ENCODE measurements at places on chromosomes 12 and 14.

- DNase-seq = no peak
Measured at GRCh38 chr14:74909501-74909900, 13.6 kb downstream of the RPS6KL1 start.

- DNase-seq = no peak
Measured at GRCh38 chr14:75411214-75411540, 16.6 kb upstream of the JDP2 start.

GRCh38 chr12:111826992-111827391 lies 15.0 kb upstream of the MAPKAPK5 start:
- DNase-seq = no peak

DNA sequence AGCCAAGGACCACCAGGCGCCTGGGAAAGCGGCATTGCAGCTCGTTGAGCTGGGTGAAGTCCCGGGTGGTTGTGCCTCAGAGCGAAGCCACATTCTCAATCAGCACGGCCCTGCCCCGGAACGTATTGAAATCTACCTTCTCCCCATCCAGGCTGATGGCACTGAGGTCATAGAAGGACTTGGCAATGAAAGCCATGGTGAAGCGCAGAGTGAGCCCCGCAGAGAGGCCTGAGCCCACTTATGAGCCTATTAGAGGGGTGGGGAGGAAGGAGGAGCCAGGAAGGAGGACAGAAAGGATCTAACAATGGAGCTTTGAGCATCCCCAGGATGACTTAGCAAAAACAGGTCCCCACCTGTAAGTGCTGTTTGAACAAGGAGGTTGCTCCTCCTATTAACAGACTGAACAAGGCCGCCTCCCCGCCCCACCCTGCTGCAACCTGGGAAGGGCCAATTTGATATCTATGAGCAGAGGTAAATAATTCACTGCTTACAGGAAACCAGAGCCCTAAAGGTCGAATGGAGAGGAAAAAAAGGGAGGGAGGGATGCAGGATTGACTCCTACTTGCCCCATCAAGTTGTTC lies at the start of gene GPX2:
Gene GPX2, minus strand, starts transcription at position 215 of the 581 bp plus-strand sequence. Its CDS starts 19 bp downstream, at position 196.
- no peak for DNase-seq

GRCh38 chr12:52832985-52833905 lies 866 bp downstream of the KRT79 start:
- no peak for DNase-seq

DNA sequence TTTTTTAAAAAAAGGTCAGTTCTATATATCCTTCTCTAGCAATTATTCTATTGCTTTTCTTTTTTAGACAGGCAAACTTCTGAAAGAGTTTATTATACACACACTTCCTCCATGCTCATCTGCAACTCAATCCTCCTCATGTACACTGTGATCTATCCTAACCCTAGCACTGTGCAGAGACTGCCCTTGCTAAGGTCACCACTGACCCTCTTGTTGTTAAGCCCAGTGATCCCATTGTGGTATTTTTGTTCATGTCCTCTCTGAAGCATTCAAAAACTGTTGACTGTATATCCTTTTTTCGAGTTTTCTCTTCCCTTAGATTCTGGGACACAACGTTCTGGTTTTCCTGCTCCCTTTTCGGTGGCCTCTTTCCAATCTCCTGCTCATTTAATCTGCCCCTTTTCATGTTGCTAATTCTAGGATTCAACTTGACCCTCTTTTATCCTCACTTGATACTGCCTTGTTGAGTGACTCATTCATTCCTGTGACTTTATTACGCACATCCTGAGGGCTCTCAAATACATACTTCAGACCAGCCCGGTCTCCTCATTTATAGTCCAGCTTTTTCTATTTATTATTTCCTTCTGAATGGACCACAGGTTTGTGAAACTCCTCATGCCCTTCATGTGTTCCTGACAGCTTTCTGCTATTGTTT lies 53.9 kb upstream of the PTPRB start:
- DNase-seq = peak; percentile 66

GRCh38 chr12:67891596-67891995 lies 97.7 kb upstream of the IFNG-AS1 start:
- DNase-seq = no peak

- DNase-seq = no peak
Measured at GRCh38 chr14:36021591-36022320, 154.8 kb downstream of the PTCSC3 start.

DNA sequence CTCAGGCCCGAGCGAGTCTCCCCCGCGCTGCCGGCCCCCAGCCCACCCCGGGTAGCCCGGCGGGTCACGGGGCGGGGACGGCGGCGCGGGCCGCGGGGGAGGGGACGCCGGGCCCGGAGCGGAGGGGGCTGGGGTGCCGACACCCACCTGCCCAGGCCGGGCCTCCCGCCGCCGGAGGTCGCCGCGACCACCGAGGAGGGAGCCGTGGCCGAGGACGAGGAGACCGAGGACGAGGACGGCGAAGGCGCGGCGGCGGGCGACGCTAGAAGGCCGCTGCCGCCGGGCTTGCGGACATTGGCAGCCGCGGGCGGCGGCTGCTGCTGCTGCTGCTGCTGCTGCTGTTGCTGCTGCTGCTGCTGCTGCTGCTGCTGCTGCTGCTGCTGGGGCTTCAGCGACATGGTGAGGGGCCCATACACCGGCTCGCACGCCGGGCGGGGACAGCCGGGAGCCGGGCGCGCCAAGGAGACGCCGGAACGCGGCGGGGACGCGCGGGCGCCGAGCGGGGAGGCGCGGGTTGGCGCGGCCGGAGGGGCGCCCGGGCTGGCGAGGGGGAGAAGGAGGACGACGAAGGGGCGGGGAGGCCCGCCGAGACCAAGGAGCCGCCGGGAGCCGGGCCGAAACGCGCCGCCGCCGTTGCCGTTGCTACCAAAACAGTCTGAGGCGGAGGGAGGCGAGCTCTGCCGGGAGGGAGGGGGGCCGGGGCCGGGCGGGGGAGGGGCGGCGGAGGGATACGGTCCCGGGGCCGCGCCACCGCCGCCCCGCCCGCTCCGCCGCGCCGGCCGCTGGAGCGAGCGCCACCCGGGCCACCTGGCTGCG lies at the start of gene ATXN2:
Gene ATXN2, minus strand, starts transcription at position 679 of the 816 bp plus-strand sequence. Its CDS starts 281 bp downstream, at position 398.
- peak; percentile 82 for DNase-seq

DNA sequence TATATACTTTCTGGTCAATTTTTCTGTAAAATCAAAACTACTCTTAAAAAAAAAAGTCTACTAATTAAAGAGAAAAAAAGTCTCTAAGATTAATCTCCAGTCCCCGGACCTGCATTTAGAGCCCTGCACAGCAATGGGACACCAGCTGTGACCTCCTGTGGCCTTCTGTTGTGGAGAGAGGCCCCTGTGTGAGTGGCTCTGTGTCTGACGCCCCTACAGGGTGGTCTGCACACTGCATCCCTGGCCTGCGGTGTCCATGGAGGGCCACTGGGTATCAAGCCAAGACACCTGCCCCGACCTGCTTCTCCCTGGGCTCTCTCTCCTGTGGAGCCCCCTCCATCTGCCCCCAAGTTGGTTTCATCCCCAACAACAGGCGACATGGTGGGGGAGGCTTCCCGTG lies 248.0 kb upstream of the DIO3 start:
- DNase-seq = no peak

GRCh38 chr14:98234208-98234607 lies 1037.8 kb downstream of the BCL11B start:
- peak; percentile 65 for DNase-seq

GRCh38 chr12:17810399-17810798 lies 279.6 kb downstream of the RERGL start:
- no peak for DNase-seq

GRCh38 chr12:112063273-112063672 lies 45.3 kb downstream of the NAA25 start:
- no peak for DNase-seq

GRCh38 chr12:32896432-32897280 lies at the start of gene PKP2:
PKP2 (minus strand) TSS chr12:32896777; CDS start chr12:32896731, 46 bp downstream.
- DNase-seq = no peak

DNA sequence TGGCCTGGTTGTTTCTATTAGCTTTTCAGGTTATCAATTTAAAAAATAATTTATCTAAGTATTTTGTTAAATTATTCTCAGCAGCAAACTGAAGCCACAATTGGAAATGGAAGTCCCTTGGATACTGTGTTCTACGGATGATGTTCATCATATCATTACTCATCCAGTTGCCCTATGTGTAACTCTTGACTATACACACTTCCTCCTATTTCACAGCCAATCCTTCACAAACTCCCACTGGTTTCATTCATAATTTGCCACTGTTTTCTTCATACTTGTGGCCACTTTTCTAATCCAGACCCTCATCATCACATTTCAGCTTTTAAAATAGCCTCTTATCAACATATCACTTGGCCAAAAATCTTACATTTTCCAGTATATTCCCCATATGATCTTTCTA lies 84.0 kb downstream of the CATSPERB start:
- DNase-seq = no peak

DNA sequence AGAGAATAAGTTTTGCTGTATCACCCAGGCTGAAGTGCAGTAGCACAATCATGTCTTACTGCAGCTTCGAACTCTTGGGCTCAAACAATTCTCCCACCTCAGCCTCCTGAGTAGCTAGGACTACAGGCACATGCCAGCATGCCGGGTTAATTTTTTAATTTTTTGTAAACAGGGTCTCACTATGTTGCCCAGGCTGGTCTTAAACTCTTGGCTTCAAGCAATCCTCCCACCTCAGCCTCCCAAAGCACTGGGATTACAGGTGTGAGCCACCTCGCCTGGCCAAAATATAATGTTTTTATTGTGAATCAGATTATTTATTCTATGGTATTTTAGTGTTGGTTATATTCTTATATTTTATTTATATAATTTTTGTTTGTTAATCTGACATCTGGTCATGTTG lies 3.8 kb upstream of the ZNF740 start:
- DNase-seq = no peak

DNA sequence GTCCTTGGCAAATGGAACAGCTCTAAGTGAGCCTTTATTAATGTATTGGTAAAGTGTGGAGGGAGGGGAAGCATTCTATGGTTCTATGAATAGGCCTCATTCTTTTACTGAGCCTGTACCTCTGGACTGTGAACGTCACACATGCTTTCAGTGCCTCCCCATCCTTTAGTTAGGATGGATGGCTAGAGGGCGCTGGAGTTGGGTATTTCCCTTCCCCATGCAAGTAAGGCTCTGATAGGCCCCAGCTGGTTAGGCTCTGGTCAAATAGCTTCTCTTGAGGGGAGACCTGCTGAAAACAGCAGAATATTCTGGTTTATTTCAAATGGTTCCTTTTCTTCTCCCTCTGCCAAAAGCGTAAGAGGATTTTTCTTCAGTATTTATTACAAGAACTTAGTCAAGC lies 860.9 kb upstream of the MDGA2 start:
- no peak for DNase-seq

GRCh38 chr12:3333583-3333982 lies 157.4 kb upstream of the PRMT8 start:
- no peak for DNase-seq

DNA sequence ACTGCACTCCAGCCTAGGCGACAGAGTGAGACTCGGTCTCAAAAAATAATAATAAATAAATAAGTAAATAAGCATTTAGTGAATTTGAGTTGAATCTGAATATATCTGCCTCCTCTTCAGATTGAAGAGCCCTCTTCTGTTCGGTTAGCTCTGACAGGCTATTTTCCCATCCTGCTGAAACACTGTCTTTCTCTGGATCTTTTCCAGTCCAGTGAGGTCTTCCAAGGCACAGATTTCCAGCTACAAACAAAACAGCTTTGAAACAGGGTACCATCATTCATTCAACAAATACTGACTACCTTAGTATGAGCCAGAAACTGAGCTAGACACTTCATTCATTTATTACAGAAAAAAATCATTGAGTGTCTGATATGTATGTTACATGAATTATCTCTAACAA lies 7.2 kb upstream of the SPRYD3 start:
- DNase-seq = no peak

- no peak for DNase-seq
Measured at GRCh38 chr12:106228320-106228710, 19.5 kb downstream of the CKAP4 start.

DNA sequence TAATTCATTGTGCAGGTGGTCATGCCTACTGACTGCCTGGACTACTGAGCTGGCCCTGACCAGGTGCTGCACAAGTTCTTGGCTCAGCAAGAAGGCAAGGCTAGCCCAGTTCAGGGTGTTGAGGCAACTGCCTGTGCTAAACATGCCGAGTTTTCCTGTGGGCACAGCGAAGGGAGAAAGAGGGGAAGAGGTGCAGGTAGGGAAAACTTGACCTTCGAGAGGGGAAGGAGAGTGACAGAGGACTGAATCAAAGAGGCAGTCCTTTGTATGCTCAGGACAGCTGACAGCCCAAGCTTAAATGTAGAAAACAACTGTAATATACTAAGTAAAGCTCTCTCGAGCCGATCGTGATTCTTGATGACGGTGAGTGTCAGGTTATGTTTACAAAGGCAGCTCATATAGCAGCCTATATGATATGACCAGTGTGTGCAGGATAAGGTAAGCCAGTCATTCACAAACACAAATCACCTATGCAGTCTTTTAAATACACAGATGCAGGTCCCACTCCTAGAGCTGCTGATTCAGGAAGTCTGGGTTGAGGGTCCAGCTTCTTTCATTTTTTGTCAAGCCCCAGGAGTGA lies 2.6 kb downstream of the IRAK3 start:
- DNase-seq = no peak

- no peak for DNase-seq
Measured at GRCh38 chr14:65352964-65353530, 59.5 kb upstream of the FUT8 start.

- no peak for DNase-seq
Measured at GRCh38 chr12:14601692-14602478, 34.2 kb upstream of the PLBD1 start.

- no peak for DNase-seq
Measured at GRCh38 chr14:89239023-89239422, 178.0 kb downstream of the FOXN3 start.

GRCh38 chr12:47317175-47317915 lies 237.6 kb upstream of the AMIGO2 start:
- peak; percentile 35 for DNase-seq

- no peak for DNase-seq
Measured at GRCh38 chr14:103250874-103251273, 83.2 kb upstream of the EIF5 start.

DNA sequence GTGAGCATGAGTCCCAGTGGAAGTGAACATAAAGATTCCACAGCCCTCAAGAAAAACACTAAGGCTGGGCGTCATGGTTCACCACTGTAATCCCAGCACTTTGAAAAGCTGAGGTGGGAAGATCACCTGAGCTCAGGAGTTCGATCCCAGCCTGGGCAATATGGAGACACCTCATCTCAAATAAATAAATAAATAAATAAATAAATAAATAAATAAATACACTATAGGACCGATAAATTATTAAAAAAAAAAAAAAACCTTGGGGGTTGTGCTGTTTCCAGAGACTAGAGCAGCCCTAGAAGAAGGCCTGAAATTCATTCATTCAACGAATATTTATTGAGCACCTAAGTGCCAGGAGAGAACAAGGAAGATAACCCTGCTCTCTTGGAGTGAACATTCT lies 1.5 kb upstream of the KANSL2 start:
- DNase-seq = no peak

- DNase-seq = no peak
Measured at GRCh38 chr12:131088701-131089530, 135.2 kb downstream of the ADGRD1 start.

DNA sequence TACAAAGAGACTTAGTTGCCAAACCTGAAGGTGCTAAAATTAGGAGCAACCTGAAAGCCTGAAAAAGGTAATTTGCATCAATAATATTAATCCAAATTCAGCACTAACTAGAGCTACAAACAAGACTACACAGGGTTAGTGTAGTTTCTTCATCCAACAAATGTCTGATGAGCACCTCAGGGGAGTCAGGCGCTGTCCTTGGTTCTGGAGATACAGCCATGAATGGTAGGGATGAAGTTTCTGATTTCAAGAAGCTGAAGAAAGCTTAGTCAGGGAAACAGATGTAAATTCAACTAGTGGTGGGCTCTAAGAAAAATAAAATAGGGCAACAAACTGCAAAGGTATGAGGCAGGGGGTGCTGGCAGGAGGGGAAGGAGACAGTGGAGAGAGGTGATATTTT lies 266.3 kb downstream of the GLT1D1 start:
- DNase-seq = no peak

- DNase-seq = peak; percentile 36
Measured at GRCh38 chr12:54427106-54427505, 8.0 kb upstream of the ITGA5 start.

Measured in fibroblast of skin of right biceps (primary cell).